ENCODE measurements at places on chromosomes 12 and 14. TPM values are rescaled to one million over a fixed set of nuclear protein-coding genes. Genes with fewer than 3 reads are reported as not detected.

GRCh38 chr14:31855262-31855661 lies 221.8 kb upstream of the ARHGAP5 start:
- no peak for DNase-seq

CEP128 gene
- total RNA-seq, result 4.6 TPM

MSI1 gene
- total RNA-seq, result 0.37 TPM

RASSF9 gene
- 2.6 TPM for total RNA-seq

GRCh38 chr12:8501720-8502119 lies 11.6 kb upstream of the CLEC4D start:
- DNase-seq, result no peak

PEBP1 gene
- total RNA-seq, result 316 TPM
